ENCODE measurements at places on chromosomes 6 and 20.

DNA sequence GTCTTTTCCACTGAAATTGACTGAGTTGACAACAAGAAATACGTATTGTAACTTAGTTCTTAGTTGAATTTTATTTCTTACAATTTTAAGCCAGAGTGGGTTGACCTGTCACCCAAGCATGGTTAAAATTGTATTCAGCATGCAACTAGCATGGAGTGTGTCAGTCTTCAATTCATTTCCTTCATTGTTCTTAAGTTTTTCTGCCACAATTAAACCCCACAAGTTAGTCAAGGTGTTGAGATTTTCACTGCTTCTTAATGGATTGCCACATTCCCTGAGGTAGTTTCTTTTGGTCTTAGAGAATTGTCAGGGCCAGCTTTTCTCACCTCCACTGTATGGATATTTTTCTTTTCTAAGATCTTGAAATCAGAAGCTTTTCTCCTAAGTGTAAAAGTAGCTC lies 2.1 kb downstream of the PTPN1 start:
- DNase-seq = no peak

GRCh38 chr20:50436696-50437095 lies 73.5 kb upstream of the PTPN1 start:
- DNase-seq = no peak

- no peak for DNase-seq
Observed at GRCh38 chr6:146883640-146884531, 285.1 kb downstream of the ADGB start.

- no peak for DNase-seq
Observed at GRCh38 chr6:52760105-52760765, 3.0 kb downstream of the GSTA2 start.

DNA sequence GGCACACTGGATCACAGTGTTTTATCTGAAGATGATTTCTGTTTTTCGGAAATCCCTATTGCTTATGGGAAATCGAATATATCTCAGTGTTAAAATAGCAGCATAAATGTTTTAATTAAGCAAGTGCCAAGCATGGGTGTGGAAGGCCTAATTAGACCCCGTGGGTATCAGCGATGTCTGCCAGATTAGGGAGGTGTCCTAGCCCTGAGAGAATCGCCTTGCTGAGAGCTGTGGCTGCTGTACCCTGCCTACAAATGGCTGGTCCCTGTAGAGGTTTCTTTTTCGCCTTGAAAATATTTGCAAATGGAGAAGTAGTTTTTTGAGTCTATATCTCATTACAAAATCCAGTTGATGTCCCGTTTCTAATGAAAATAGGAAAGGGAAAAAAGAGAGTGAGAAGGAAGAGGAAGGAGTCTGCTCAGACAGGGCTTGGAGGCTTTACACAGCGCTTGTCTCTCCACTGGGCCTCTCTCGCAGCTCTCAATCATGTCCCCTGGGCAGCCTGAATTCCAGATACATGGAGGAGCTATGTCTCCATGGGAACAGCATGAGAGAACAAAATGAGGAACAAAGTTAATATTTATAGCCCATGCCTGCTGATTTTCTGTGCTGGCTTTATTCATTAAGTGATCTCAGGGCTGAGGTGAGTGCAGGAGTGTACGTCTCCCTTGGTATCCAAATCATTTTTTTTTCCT lies 35.2 kb upstream of the BCLAF1 start:
- DNase-seq = no peak

DNA sequence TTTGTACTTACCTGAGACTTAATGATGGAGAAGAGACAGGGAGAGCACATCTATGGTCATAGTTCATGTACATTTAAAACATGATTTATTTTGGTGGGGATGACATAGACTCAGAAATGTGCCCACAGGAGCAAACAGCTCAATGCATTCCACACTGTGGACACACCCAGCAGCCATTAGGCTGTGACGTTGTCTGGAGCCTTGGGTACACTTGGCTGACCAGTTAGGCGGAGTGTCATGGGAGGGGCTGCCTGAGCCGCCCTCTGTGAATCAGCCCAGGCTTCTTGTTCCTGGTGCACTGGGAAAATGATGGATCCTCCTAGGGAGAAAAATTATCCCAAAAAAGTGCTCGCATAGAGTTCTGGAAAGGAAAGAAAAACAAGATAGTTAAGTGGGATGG lies 231.0 kb upstream of the GMDS start:
- no peak for DNase-seq

- no peak for DNase-seq
Observed at GRCh38 chr6:32764048-32764447, 716 bp upstream of the HLA-DQB2 start.

DNA sequence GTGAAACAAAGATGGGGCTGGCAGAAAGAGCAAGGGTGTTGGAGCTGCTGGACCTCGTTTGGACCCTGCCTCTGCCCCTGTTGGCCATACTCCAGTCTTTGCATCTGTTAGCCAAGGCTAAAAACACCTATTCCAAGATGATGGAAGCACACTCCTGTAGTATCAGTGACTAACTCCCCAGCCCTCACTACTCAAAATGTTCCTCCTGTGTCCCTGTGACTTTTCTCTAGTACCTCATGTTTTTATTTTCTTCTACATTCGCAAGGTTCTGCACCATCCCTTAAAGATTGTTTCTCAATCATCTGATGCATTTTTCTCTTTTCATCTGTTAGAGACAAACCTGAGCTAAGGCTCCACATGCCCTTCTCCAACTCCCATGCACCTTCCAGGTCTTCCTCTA lies 8.9 kb downstream of the PERP start:
- no peak for DNase-seq

- DNase-seq = no peak
Observed at GRCh38 chr6:144305985-144306384, 20.9 kb downstream of the UTRN start.

DNA sequence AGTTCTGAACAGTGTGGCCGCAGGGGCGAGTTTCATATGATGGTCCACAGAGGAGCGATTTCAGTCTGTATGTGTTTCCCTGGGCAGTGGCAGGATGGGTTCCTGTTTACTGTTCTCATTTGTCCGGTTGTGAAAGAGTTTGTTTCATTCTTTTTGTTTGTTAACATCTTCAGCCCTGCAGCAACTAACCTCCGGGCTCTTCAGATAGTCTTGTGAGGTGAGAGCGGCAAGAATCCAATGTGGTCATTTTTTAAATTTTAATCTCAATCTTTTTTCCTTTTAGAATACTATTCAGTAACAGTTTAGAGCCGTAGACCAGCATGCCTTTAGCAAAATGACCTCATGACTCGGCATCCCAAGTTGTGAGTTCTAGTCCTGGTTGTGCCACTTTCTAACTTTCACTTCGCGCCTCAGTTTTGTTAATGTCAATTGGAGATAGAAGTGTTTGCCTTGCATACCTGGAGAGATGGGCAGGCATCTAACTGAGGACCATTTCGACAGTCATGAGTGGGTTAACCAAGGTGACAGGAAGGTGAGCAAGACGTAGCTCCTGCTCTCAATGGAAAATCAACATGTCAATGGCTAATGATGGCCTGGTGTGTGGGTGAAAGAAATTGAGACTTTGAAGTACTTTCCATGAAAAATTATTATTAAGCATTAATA lies 38.5 kb upstream of the PXDC1 start:
- no peak for DNase-seq

DNA sequence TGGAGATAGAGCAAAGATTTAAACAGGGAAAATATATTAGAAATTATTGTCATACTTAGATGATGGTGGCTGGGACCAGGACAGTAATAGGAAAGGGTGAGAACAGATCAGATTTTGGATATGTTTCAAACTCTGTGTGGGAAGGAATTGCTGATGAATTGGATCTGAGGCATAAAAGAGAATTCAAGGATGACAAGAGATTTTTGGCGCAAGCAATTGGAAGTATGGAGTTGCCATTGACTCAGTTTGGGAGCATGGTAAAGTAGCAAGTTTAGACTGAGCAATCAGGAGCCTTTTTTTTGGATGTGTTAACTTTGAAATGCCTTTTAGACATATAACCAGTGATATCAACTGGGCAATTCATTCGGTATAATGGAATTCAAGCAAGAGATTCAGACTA lies 14.4 kb downstream of the TAB2 start:
- DNase-seq = no peak

- DNase-seq = no peak
Observed at GRCh38 chr20:38799203-38799602, 6.3 kb upstream of the PPP1R16B start.

- DNase-seq = no peak
Observed at GRCh38 chr6:151627689-151628444, 134.1 kb downstream of the CCDC170 start.

DNA sequence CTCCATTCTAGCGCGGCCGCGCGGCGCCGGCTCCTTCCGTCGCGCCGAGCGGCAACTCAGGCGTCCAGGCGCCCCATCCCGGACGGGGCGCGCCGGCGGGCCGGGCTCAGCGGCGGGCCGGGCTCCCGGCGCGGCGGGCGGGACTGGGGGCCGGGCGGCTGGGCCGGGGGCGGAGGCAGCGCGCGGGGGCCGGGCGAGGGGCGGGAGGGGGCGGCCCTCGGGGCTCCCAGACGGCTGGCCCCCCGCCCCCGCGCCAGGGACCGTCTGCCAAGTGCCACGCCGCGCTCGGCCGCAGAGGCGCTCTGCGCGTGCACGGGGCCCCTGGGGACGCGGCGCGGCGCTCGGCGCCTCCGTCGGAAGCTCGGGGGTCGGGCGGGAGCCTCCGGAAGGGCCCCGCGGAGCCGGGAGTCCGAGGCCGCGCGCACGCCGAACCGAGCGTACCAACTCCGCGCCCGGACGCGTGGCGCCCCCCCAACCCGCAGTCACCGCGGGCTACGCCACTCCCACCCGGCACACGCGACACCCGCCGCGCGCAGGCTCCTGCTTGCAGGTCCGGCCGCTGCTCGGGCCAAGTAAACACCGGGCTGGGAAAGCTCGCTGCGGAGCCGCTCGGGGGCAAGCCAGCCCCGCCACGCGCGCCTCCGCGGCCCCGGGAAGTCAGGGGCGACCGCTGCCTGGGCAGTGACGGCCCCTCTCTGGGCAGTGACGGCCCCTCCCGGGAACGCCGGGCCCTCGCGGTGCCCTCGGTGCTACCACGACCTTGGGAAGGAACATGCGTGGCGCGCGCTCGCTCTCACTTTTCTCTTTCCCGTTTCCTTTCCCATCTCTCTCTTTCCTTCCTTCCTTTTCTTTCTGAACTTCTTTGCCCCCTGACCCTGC lies at the start of gene PREX1:
Gene PREX1, minus strand, starts transcription at position 145 of the 879 bp plus-strand sequence. Its CDS starts 139 bp downstream, at position 6.
- DNase-seq = peak; percentile 71

DNA sequence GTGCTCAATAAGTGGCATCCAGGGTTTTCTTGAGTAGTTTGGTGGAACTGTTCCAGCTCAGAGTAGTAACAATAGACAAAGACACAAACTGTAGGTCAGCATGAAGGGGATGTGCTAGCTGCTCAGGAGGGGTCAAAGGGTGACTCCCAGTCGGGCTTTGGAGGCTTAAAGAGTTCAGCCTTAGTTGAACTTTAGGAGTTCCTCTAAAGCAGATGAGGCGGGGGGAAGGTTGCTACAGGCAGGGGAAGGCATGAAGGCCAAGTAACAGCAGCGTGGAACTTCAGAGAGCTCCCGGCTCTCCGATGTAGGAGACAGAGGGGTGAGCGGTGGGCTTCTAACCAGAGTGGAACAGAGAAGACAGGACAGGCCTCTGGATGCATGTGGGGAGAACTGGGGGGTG lies 115.5 kb upstream of the CD93 start:
- no peak for DNase-seq

- no peak for DNase-seq
Observed at GRCh38 chr6:132819405-132820161, 5.2 kb downstream of the RPS12 start.

DNA sequence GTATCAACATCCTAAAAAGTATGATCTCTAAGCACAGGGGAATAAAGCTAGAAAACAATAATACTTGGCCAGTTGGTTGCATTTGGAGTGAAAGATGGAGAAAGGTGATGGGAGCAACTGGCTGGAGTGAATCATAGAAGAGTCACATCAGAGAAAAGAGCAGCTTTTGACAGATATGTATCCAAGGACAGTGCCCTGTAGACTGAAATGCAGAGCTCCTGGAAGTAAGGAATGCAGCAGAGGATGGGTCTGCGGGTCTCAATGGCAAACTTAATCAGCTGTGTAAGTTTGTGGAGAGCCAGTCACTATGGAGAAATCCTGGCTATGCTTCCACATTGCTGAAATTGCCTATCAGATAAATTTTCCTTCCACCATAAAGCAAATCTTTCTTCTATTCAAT lies 253.6 kb upstream of the PRND start:
- no peak for DNase-seq

GRCh38 chr20:39349240-39349639 lies 387.1 kb downstream of the DHX35 start:
- no peak for DNase-seq

GRCh38 chr20:9093218-9093957 lies 24.5 kb downstream of the PLCB4 start:
- no peak for DNase-seq

DNA sequence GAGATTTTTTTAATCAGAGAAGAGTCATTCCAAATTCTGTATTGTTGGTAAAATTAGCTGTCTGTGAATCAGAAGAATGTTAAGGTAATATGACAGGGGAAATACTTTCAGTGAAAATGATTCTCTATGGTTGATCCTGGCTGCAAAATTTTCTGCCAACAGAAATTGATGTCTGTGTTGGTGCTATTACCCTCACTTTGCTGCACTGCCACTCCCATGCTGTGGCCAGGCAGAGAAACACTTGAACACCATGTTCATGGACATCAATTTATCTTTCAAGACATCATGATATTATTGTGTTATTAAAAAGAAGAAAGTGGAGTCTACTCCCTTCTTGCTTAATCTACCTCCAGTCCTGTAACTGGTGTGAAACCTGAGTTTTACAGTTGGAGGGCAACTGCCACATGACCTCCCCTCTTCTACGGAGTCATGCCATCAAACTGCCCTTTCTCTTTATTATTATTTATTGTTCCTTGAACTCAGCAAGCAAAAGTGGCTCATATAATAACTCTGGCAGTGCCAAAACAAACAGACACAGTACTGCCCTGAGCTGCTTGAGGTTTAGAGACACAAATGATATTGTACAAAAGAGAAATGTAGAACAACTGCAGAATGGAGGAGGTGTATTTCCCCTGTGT lies 288.0 kb upstream of the JAG1 start:
- DNase-seq = no peak

GRCh38 chr6:41085182-41085581 lies 12.4 kb downstream of the NFYA start:
- no peak for DNase-seq

GRCh38 chr6:28860581-28860980 lies 63.2 kb downstream of the TRIM27 start:
- DNase-seq = no peak

DNA sequence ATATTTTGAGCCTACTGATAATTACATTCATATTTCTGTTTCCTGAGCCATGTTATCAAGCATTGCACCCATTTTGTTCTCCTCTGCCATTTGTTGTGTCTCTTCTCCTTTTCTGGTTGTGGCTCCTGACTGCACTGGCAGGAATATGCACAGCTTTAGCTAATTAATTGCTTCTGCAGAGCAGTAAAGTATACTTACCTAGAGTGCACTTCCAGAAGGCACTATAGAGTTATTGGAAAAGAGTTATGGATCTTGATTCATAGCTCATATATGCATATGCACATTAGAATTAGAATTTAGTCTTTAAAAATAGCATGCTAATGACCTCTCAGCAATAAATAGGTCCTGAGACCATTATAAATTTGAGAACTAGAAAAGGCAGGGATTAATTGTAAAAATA lies 262.6 kb downstream of the NKAIN2 start:
- DNase-seq = no peak

All from stimulated activated CD4-positive, alpha-beta T cell treated with anti-CD3 and anti-CD28 coated beads, Interleukin-1b, Interleukin-23, amount 100 ng/mL, for 24 hours (primary cell).